ENCODE measurements at places on chromosomes 2 and 18. TPM values are rescaled to one million over a fixed set of nuclear protein-coding genes. Genes with fewer than 3 reads are reported as not detected.

- DNase-seq: no peak
These were observed 71.1 kb upstream of the HK2 start for GRCh38 chr2:74762789-74763188.

DNA sequence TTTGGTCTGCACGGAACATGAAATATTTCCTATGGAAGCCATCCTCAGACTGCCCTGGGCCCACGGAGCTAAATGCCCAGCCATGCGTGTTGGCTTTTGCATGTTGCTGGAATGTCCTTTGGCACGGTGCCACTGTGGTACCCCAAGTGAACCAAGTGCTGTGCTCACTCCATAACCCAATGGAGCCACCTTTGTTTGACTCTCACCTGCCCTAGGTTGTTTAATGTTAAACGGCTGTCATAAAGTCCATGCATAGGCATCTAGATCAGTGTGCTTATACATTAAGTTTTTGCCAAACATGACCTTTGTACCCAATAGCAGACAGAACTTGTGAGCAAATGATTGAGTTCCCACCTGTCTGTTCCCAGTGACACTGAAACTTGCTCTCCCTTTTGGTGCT lies 59.9 kb upstream of the TMEM87B start:
- no peak for DNase-seq

DNA sequence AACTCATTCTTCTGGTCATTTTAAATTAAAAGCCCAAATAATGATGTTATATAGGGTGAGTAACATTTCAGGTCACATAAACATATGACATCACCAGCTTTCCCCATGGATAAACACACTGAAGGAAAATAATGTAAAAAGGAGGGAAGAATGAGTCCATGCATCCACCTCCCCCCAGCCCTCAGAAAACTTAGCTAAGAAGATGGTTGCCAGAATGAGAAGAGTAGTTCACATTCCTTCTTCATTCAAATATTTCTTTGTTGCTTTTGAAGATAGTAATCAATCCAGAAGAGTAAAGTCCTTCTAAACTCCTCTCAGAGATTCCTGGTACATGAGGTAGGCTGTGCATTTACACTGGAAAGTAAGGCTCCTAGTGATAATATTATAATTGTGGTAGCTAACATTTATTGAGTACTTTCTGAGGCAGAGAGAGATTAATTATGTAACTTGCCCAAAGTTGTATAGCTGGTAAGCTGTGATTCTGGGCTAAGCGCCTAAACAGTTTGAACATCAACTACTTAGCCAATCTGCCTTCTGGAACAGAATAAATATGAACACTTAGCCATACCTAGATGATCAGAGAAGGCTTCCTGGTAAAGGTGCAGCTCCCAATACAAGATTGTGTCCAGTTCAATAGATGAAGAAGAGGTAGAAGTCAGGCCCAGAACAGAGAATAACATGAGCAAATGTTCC lies 256.7 kb upstream of the FN1 start:
- no peak for DNase-seq

- no peak for DNase-seq
These were observed 107.2 kb downstream of the KYNU start for GRCh38 chr2:142984657-142985056.

PSMA8 gene
- not detected for polyA plus RNA-seq

GRCh38 chr18:56238576-56238975 lies 399.8 kb downstream of the TXNL1 start:
- no peak for DNase-seq

DNA sequence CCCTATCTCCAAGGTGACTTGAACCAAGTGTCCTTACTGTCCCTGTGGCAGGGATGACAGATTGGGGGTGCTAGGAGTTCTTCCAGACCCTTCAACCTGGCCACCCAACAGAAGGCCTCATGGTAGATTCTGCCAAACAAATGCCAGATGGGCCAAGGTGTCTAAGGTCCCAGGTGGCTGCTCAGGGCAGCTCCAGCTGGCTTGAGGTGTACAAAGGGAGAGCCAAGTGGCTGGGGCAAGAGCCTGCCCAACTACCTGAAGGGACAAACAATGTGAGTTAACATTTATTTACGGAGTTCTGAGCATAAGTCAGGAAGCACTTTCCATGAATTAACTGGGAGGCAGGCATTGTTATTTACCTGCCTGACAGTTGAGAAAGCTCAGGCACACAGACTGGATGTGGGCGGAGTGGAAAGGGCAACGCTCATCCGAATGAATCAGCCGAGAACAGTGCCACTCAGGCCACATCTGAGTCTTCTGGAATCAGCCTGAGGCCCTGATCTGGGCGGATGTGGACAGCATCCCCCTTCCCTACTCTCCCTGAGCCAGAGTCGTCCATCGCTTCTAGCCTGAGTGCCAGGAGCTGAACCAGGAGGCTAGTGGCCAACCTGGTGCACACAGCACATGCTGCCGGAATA lies 4.4 kb upstream of the KCNIP3 start:
- DNase-seq: no peak

TUBA4B gene
- polyA plus RNA-seq: 0.82 TPM

DNA sequence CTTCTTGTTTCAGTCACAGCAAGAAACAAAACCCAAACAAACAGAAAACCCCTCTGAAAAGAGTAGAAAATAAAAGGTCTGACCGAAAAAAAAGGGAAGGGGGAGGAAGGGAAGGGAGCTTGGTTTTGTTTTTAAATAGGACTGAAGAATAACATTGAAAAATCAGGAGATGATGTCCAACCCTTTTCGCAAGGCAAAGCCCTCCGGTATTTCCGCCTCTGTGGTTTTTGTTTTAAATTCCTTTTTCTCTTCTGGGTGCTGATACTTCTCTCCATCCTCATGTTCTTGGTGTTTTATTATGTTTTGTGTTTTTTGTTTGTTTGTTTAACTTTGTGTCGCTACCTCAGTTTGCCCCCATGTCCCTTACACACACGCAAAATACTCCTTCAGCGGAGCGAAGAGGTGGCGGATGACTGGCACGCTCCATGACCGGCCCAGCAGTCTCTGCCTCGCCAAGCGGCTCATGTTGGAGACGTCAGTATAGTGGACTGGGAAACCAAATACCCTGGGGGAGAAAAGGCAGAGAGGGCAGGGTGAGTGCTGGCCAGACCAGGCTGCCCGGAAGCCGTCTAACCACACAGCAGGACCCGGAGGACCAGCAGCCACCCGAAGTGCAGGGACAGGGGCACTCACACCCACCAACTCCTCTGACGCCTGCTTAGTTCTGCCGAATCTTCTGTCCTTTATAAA lies 65.7 kb upstream of the POMC start:
- no peak for DNase-seq

CIB4 gene
- polyA plus RNA-seq: 0.41 TPM

DNA sequence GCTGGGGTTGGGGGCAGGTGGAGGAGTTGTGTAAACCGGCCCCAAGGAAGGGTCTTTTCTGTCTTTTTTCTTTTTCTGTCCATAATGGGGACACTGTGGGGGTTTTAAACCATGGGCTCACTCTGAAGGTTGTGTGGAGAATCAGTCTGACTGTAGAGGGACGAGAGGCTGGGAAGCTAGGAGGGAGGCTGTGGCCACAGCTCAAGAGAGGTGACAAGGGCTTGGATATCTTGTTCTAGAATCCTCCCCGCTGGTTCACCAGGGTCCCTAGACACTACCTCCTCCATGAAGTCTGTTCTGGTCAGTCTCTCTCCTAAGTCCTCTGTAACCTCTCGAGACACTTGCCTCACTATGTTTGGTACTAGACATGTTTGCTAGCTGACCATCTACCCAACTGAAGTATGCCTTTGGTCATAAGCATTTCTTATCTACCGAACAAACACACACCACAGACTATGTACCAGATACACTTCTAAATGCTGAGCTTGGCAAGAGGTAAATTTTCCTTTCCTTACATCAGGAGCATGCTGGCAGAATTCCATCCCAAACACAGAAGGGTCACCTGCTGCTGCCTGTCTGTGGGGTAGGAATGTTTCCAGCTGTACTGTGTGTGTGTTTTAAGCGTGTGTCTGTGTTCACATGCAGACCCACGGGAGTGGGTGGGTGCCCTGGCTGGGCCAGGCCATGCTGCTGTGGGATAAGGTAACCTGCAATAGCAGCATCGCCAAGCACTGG lies 69.6 kb upstream of the MGAT4A start:
- no peak for DNase-seq

DNA sequence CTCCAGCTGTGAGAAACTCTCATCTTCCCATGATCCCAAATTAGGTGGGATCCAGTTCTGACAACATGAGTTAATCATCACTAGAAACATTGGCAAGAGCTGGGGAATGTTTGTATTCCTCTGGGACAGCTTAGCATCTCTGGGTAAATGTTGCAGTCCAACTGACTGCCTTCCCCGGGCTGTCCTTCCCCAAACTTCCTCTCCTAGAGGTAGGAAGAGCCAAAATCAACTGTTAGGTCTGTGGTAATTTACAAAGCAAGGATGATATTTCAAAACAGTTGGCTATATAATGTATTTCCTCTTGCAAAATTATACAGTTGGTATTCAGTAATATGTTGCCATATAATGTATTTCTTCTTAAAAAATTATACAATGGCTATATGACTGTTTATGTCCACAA lies 148.5 kb downstream of the MGAT5 start:
- no peak for DNase-seq
